CD4-positive, alpha-beta T cell treated with Interleukin-10 for 1 hour (primary cell): ENCODE measurements at places on chromosomes 1 and 21.

DNA sequence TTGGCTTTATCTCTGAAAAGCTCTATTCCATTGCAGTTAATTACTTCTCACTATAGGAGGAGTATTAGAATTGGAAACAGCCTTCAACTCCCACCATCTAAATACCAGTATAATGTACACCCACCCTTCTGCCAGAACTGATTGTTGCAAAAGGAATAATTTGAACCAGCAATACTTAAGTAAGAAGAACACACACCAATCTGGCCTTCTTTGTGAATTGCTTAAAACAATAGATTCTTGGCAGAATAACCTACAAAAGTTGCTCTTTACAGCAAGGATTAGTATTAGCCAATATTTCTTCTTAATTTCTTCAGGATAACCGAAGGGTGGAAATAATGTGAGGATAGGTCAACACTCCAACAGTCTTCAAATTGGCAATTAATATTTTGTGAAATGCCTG, 54.9 kb upstream of the ADAMTS5 start:
- DNase-seq, result no peak

GRCh38 chr1:221783437-221783836, 41.5 kb upstream of the DUSP10 start:
- peak; percentile 45 for DNase-seq

- DNase-seq, result no peak
These were observed 462.9 kb upstream of the ADAMTS5 start for GRCh38 chr21:27429710-27430341.

GRCh38 chr1:155816351-155816750, 40.7 kb downstream of the GON4L start:
- DNase-seq, result no peak

DNA sequence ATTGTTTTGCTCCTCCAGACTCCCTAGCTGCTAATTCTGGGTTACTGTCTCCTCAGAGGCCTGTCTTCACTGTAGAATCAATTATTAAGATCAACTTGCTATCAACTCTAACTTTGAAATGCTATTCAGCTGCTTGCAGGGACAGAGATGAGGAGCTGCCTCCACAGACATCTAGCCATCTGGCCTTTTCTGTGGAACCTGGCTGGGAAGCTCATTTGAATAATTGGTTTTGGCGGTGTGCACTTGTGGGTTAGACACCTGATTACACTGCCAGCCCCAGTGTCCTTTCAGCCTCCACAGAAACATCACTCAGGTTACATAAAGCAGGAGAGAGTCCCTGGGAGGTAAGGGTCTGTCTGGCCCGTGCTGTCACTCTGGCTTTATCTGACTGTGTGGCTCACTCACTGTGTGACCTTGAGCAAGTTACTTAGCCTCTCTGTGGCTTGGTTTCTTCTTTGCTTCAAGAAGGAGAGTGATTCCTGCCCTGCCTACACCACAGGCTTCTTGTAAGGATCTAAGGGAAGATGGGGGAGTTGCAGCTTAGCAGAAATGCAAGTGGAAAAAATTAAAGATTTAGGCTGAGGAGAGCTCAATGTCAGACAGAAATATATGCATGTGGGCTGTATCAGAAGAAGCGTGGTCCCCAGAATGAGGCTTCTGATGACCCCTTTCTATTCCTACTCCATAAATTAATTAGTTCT, 131.6 kb downstream of the BEND5 start:
- DNase-seq, result no peak

GRCh38 chr1:23644555-23644866, 47.1 kb upstream of the RPL11 start:
- no peak for DNase-seq

GRCh38 chr1:39826583-39826982, 37.9 kb upstream of the BMP8B start:
- DNase-seq, result no peak
